A549 (cell line): ENCODE measurements at places on chromosomes 12 and 14. TPM values are rescaled to one million over a fixed set of nuclear protein-coding genes. Genes with fewer than 3 reads are reported as not detected.

PPM1H gene
- 6.8 to 7.8 TPM (median 7.8 TPM) in 3 replicates for polyA plus RNA-seq

HHIPL1 gene
- 0.20 to 0.29 TPM (median 0.23 TPM) in 3 replicates for polyA plus RNA-seq

DNA sequence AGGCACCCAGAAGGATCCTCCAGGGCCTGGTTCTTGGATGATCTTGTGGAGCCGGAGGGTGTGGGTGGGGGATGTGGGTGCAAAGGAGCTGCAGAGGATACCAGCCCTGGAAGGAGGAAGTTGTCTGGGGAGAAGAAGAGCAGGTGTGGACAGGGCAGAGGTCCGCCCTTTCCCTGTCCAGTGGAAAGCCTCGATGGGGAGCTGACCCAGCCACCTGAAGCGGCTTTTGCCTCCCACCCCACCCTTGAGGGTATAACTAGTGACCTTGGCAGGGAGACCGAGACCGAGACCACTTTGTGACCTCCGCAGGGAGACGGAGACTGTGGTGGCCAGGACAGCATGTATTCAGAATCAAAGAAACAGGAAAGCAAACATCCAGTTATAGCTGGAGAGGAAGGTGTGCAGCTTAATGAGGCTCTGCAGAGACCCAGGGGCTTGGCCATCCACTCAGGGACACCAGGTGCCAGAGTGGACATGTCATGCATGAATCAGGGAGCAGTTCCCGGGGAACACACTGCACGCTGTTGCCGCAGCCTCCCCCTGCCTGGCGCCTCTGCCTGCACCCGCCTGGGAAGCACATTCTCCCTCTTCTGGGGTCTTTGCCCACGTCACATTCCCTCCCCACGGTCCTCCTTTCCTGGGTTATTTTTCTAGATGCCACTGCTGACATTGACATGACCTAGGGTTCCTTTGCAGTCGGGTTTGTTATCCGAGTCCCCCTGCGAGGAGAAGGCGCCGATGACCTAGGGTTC, 87.7 kb downstream of the ADGRD1 start:
- DNase-seq = no peak

SPTB gene
- 1.4 to 2.1 TPM (median 1.9 TPM) in 3 replicates for polyA plus RNA-seq
